ENCODE measurements at places on chromosomes 13 and 19.

- no peak for DNase-seq
Observed at GRCh38 chr19:39752390-39752789, 14.6 kb upstream of the CLC start.

- no peak for DNase-seq
Observed at GRCh38 chr13:100234524-100235136, 145.7 kb downstream of the PCCA start.

DNA sequence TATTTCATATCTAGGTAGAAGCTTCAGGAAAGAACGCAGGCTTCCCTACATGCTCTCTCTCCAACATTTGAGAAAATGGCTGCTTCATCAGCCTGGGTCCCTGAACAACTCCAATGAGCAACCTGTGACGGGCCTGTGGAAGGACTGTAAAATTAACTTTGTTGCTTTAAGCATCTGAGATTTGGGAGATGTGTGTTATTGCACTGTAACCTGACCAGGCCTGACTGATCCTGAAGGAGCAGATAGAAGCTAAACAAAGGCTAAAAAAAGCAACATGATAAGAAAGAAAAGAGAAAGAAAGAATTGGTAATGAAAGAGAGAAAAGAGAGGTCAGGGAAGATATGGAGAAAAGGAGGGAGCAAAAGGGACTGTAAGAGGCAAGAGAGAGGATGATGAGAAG, 77.1 kb upstream of the MBNL2 start:
- DNase-seq = no peak

DNA sequence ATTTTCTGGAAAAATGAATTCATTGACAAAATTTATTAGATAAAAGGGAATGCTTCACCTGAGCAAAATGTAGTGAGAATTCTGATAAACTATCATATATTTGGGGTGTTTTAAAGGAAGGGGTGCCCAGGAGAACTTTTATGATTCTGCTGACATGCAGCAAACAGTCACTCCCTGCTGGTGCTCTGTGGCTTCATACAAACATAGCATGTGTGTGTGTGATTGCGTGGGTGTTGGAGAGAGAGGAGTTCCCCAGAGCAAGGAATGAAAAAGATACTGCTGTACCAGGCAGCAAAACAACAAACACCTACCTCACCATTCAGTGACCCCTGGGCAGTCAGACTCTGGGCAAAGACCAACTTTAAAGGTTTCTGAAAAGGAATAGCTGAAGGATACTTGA, 546.7 kb downstream of the RFC3 start:
- no peak for DNase-seq

GRCh38 chr19:4547303-4548237, 7.7 kb upstream of the LRG1 start:
- DNase-seq = no peak

DNA sequence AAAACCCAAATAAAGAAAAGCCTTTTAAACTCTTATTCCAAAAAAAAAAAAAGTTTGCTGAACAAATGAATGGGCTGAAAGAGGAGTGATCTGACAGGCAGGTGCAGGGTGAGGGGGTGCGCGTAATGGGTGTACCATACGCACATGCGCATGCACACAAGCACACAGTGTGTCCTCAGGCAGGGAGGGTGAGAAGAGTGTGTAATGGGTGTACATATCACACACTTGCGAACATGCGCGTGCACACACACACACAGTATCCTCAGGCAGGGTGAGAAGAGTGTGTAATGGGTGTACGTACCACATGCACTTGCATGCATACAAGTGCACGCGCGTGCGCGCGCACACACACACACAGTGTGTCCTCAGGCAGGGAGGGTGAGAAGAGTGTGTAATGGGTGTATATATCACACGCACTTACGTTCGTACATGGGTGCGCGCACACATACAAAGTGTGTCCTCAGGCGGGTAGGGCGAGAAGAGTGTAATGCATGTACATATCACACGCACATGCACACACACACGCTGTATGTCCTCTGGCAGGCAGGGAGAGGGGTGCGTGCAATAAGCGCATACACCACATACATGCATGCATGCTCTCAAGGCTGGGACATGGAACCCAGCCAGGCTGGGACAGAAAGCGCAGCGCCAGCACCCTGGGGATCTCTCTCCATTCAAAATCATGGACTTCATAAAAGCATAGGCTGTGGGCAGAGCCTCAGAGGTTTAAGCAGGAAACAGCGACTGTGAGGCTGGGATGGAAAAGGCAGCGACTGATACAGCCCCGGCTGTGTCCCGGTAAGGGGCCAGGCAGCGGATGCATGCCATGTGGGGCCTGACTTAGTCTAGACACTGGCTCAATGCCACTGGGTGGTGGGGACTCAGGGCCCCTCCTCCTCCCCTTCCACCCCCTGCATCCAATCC, 70.4 kb downstream of the CEBPG start:
- DNase-seq = no peak

- DNase-seq = no peak
Observed at GRCh38 chr19:29172302-29172701, 40.6 kb downstream of the UQCRFS1 start.

DNA sequence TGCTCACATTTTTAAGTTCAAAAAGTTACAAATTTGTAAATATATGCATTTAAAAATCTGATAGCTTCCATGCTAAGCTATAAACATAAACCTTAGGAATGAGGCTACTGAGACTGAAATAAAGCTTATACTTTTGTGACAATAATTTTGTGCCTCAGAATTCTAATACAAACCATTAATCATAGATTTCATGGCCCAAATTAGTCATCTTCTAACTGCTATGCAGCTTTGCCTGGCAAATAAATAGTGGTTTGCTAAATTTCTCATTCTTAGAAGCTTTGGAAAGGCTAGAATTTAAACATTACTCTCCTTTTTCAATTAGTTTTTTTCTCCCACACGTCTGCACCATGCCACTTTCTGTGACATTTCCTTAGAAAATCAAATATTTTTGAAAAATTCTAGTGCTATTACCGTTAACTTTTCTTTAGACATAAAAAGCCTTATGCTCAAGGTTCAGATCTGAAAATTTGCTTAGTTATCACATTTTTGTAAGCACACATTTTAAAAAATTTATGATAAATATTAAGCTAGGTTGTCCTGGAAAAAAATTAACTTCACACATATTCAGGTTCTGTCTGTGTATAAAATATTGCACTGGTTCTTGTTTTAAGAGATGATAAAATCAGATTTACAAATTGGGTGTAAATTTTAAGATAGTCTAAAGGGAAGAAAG, 46.9 kb downstream of the FNDC3A start:
- no peak for DNase-seq

GRCh38 chr13:43830497-43830881, 43.7 kb upstream of the ENOX1 start:
- no peak for DNase-seq

GRCh38 chr19:19105365-19106055, 32.8 kb downstream of the TMEM161A start:
- DNase-seq = peak; percentile 92

DNA sequence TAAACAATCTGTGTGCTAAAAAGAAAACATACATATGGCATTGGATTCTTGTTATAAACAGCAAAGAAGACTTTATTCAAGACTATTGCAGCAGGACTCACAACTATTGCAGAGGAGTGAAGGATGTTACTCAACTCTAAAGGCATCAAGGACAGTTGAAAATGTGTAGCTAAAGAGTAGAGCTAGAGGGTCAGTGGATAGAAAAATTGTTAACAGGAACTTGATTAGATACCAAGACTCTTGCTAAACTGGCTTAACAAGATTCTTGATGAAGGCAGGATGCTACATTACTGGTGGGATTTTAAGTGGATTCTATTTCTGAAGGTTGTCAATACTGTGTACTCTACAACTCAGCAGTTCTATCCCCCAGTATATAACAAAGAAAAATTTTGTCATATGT, 1183.3 kb downstream of the SLITRK1 start:
- no peak for DNase-seq

DNA sequence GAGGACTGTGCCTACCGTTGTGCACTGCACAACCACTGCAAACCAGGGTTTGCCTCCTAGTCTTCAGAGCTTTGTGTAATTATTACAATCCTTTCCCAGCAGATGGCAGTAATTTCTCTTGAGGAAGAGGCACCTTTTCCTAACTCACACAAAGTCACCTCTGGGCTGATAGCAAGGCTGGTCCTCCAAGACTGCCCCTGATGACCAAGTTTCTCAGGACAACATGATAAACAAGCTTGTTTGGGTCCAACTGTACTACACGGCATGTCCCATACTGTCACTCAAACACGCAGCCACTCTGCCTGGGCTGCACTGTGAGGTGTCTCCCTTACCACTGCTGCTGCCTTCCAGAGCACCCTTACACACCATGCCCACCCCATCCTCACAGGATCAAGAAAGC, 39.3 kb downstream of the RFXAP start:
- no peak for DNase-seq

DNA sequence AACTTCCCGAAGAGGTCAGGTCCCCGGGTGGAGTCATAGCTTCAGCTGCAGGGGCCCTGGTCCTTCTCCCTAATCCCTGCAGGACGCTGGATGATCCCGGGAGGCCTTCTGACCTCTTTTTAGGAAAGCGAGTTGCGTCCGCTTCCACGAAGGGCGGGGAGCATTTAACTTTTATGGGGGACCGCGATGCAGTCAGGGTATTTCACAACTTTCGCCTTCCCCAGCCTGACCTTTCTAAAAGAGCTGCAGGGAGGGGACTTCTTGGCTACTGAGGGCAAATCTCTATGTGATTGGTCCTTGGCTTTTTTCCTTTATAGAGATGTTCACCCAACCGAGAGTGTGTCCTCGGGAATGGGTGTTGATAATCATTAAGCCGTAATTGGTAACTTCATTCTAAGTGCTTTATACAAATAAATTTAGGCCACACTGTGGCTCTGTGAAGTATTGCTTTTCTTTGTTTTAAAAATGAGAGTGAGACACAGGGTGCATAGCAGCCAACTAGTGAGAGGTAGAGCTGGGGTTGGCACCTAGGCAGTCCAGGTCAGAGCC, 778 bp downstream of the ZNF230 start:
- peak; percentile 22 for DNase-seq

GRCh38 chr13:22121146-22121739, 450.4 kb downstream of the FGF9 start:
- DNase-seq = no peak

DNA sequence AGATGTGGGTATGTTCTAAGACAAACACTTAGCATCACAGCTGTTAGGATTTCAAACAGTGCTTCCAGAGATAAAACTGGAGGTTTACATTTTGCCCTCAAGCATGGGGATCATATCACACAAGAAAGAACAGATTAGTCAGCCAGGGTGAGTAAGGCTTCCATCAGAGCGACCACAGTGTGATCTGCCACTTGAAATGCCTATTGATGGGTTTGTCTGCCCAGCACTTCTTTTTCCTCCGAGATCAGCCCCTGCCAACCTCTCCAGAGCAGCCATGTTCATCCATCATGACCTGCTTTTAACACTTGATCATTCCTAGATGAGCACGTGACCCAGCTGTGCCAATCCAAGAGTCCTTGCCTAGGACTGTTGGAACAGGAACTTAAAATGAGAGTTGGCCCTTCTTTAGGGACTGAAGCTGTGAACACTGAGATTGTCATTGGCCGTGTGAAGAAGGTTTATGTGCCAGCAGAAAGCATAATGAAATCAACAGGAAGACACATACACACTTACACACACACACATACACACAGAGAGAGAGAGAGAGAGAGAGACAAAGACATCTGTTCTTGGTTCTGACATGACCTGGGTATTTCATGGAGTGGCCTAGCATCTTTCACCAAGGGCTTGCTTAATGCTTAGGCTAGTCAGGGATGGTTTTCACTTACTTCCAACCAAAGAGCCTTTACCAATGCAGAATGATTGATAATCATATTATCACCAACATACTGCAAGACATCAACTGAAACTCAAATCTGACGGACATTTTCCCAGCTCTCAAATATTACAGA, 5.2 kb upstream of the CEBPG start:
- no peak for DNase-seq

- no peak for DNase-seq
Observed at GRCh38 chr13:99690426-99691174, 189.3 kb downstream of the TM9SF2 start.

GRCh38 chr19:29819986-29820385, 8.2 kb downstream of the CCNE1 start:
- DNase-seq = no peak

- no peak for DNase-seq
Observed at GRCh38 chr19:55677572-55678028, 2.6 kb downstream of the EPN1 start.

- no peak for DNase-seq
Observed at GRCh38 chr13:32790731-32791130, 204.5 kb downstream of the PDS5B start.

GRCh38 chr19:45136507-45137178, 24.1 kb downstream of the NKPD1 start:
- peak; percentile 49 for DNase-seq

DNA sequence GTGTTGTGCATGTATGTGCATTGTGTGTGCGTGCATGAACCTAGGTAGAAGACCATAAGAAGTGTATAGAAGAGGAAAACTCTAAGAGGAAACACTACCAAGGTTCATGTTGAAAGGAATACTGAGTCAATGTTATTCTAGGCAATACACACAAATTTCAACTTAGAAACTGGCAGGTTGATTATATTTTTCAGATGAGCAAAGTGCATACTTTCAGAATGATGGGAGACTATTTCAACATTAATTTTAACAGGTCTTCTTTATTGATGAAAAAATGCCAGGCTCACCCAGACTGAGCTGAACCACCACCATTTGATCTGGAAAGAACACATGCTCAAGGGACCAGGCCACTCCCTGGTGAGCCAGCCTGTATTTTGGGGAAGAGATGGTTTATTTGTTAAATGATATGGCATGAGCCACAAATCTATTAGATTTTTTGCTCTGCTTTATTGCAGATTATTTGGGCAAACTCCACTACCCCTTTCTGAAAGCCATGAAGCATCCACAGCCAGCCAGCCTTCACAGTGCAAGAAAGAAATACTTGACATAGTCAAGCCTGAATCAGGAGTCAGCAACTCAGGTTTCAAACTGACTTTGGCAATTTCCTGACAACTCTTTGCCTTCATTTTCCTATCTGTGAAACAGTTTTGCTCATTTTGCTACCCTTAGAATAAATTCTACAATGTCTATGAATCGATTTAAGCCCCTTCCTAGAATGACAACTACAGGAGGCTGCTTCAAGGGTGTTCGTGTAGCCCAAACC, 368.9 kb downstream of the COG6 start:
- DNase-seq = no peak

DNA sequence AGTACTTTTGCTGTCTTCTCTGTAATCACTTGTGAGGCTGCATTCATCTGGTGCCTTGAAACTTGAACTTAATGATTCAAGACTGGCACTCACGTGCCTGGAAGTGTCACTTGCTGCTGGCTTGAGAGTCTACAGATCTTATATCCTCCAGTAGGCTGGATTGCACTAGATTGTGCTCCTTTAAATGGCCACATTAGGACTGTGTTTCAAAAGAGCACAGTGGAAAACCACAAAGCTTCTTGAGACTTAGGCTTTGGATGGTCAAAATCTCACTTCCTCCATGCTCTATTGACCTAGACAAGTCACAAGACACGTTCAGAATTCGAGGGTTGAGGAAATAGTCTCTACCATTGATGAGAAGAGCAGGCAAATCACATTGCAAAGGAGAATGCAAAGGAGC, 1278.8 kb upstream of the MIR17HG start:
- no peak for DNase-seq
